ENCODE measurements at places on chromosomes 3 and 15.

DNA sequence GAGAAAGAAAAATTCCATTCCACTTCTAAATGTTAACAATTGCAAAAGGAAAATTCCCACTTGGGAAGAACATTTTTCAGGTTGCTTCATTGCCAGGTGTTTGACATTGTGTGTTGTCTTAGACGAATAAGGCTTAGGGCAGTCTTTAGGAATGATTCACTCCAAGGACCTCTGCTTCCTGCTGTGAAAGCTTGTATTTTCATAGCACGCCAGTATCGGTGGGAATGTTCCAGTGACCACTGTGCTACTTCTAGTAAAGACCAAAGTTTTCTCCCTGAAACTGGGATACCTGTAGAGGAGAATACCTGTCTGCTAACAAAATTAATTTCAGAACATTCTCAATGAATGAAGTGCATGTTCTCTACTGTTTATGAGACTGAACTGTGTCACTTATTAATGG lies 64.1 kb downstream of the CDIN1 start:
- no peak for DNase-seq

- DNase-seq = no peak
Observed at GRCh38 chr3:150210461-150211110, 197.5 kb upstream of the TSC22D2 start.

- no peak for DNase-seq
Observed at GRCh38 chr15:64926661-64927060, 15.0 kb downstream of the ANKDD1A start.

GRCh38 chr3:100697723-100698285 lies 11.5 kb upstream of the TFG start:
- no peak for DNase-seq

- DNase-seq = no peak
Observed at GRCh38 chr3:176814285-176814684, 383.0 kb downstream of the TBL1XR1 start.

DNA sequence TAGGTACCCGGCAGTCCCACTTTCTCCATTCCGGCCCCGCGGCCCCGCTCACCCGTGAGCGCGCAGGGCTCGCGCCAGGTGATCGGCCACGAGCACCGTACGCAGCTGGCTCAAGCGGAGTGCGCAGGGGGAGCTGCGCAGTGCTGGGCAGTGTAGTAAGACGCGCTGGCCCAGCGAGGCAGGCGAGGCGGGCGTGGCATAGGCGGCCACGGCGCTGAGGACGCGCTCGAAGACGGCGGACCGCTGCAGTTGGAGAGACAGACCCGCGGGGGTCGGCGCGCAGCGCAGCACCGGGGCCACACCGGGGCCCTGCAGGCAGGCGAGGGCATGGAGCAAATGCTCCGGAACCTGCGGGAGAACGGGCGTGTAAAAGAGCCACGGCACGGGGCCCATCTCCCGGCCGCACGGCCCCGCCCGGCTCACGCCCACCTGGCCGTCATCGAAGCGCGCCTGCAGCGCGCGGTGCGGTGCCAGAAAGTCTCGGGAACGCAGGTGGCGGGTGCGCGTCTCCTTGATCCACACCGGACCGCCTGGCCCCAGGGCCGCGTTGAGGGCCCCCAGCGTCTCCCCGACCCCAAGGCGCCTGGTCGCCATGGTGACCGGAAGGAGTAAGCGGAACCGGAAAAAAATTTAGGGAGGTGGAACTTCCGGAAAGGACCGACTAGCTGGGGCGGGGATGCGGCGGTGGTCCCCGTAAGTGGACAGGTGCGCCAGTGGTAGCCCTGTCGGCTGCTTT lies at the start of gene DALRD3:
Gene DALRD3 (minus strand): TSS at position 610 of the 736 bp plus-strand sequence. CDS start 16 bp downstream, at position 594.
- peak; percentile 72 for DNase-seq

DNA sequence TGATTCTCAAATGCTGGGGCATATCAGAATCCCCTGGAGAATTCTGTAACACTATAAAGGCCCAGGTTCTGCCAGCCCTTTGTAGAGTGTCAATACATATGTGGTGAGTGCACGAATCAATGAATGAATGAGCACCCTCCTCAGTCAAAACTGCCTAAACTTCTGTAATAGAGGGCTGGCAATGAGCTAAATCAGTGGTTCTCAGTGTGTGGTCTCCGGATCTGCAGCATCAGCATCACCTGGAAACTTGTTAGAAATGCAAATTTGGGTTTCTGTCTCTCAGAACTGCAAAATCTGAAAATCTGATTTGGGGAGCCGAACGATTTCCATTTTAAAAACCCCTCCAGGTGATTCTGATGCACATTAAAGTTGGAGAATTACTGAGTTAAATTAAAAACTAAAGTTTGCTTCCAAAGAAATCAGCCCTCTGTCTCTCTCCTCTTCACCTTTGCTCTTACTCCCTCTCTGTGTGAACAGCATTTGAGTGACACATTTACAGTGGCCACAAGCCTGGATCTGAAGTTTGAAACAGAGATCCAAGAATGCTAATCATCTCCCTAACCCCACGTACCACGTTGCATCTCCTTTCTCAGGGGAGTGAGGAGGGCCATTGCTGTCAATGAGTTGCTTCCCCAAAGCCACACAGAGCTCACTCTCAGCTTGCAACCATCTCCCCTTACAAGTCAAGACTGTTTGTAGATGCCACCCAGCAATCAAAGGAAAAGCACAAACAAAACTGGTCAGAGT lies 109.5 kb downstream of the STAC start:
- no peak for DNase-seq

- DNase-seq = no peak
Observed at GRCh38 chr15:52546031-52546751, 17.5 kb upstream of the MYO5A start.

DNA sequence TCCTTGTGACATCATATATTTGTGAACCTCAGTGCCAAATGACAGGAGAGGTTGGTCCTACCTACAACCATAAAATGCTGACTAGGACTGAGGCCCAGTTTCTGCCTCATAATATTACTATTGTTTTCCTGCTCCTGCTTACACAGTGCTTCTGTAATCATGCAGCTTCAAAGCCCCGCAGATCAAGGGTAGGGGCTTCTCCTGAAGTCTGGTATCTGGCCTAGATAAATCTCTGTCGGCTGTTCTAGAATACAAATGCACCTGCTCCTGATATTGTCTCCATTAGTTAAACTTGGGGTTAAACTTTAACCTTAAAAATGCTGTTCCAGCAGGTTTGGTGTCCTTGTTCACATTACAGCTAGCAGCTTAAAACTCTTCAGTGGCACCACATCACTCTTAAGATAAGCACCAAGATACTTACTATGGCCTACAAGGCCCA lies 552.4 kb downstream of the TUSC7 start:
- DNase-seq = no peak

- no peak for DNase-seq
Observed at GRCh38 chr15:88624971-88625490, 3.9 kb downstream of the AEN start.

- no peak for DNase-seq
Observed at GRCh38 chr15:62802612-62803011, 239.9 kb upstream of the TPM1 start.

GRCh38 chr3:182245059-182245458 lies 533.3 kb downstream of the SOX2 start:
- no peak for DNase-seq

DNA sequence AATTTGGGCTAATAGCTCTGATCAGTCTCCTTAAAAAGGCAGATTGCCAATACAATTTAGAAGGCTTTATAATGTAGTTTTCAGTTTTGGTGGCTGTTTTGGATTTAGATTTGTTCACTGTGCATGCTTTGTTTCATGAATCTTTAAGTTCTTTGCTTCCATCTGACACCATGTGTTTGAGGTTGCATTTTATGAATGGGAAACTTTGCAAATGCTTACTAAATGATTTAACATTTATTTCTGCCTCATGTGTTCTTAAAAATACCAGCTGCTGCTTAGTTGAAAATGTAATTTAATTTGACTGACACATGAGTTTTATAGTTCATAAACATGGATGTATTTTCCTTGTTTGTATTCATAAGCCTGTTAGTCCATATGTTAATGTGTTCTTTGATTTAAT lies 78.6 kb downstream of the RNF13 start:
- DNase-seq = no peak

DNA sequence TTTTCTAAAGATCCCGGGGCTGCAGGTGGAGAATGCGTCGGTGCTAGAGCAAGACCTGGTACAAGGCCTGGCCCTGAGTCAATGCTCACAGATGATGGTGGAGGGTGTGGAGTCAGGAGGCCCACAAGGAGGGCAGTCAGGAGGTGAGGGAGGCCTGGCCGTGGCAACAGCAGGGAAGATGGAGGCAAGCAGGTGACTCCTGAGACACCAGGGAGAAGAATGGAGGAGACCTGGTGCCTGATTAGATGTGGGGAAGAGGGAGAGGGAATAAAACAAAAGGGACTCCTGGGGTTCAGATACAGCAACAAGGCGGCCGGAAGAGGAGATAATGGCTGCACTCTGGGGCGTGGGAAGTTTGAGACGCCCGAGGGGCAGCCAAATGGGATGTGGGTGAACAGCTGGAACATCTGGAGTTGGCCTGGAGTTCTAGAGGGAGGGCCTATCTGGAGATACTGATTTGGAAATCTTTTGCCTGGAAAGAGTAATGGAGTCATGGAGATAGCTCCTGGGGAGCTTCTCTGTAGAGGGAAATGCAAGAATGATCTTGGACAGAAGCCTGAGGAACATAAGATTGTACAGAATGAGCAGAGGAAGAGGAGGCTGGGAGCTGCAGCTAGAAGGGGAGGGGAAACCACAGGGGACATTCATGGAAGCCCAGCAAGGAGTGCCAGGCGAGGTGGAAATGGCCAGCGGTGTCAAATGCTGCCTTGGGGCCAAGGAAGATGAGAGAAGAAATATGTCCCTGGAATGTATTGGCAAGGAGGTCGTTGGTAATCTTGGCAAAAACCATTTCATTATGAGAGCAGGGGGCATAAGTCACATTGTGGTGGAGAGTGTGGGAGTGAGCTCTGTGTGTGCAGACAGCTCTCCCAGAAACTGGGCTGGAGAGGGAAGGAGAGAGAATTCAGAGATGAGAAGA lies 67.5 kb upstream of the CORO2B start:
- no peak for DNase-seq

- DNase-seq = no peak
Observed at GRCh38 chr15:28075573-28075972, 23.5 kb downstream of the OCA2 start.

GRCh38 chr3:196707566-196707965 lies 4.5 kb downstream of the CEP19 start:
- no peak for DNase-seq

- no peak for DNase-seq
Observed at GRCh38 chr15:69451951-69452691, 497 bp upstream of the RPLP1 start.

GRCh38 chr3:185308126-185308754 lies 54.4 kb upstream of the EHHADH start:
- DNase-seq = peak; percentile 59

- no peak for DNase-seq
Observed at GRCh38 chr3:97871186-97871585, 49.4 kb downstream of the CRYBG3 start.

DNA sequence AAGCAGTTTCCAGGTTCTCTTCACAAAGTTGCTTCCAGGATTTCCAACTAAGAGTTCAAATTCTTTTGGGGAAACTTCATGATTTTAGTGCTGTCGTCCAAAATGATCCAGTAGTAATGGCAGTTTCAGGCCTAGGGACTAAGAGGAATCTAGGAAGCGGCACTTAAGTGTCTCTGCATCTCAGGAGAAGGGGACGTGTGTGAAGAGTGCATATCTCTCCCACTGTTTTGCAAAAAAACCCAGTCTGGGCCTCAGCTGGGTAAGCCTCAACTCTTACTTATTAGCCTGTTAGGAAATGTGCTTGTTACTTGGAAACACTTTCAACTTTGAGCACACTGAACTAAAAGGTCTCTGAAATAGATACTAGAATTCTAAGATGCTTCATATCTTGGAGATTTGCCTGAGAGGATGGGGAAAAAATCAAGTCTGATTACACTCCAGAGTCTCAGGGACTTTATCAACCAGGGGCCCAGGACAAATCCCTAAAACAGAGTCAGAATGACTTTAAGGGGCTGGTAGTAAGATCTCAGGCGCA lies 81.8 kb downstream of the WDR76 start:
- DNase-seq = no peak

- no peak for DNase-seq
Observed at GRCh38 chr3:13492976-13493866, 13.1 kb downstream of the HDAC11 start.

DNA sequence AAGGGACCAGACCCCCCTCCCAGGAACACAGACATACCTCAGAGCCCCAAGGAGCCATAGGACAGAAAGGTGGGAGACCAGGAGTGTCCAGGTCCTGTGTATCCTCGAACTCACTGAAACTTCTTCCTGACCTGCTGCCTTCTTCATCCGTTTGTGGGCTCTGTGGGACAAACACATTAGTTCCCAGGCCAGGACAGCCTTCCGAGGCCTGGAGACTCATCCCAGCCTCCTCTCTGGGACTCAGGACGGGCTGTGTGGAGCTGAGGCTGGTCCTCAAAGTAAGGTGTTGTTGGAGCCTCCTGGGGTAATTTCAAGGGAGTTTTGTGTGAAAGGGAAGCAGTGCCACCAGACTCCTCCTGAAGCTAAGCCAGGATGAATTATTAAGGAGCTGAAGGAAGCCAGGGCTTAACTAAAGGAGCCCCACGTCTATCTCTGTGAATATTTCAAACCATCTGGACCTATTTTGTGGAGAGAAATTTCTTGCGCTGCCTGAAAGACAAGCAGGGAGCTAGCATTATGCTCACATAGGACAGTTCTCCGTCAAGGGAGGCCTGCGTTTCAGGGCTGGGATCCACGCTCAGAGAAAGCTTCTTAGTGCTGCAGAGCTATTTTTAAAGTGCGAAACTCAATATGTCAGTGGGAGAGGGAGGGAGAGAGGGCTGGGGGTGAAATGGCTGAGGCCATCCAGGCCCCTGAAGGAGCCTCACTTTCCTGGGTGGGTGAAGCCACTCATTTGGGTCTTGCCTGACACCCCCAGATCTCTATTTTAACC lies 29.8 kb upstream of the PLA2G4E start:
- no peak for DNase-seq

GRCh38 chr3:149204390-149204991 lies 17.1 kb downstream of the CP start:
- DNase-seq = no peak

- DNase-seq = no peak
Observed at GRCh38 chr3:152713989-152714388, 120.9 kb upstream of the P2RY1 start.

DNA sequence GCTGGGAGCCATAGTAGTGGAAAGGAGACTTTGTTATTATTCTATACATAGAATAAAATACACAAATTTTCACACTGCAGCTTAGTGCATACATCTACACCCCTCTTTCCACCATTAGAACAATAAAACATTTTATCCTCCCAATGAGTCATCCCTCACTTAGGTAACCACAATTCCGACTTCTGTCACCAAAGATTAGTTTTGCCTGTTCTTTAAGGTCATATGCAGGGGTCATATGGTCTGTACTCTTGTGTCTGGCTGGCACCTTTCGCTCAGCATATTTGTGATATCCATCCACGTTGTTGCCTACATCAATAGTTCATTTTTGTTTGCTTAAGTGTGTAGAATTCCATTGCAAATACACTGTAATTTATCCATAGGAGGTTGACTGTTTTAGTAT lies 399.4 kb downstream of the SHQ1 start:
- no peak for DNase-seq

GRCh38 chr3:193794002-193794881 lies 201.2 kb downstream of the OPA1 start:
- no peak for DNase-seq

All from CD4-positive, alpha-beta T cell treated with Interleukin-10 for 1 hour (primary cell).